H4 (cell line): ENCODE measurements at places on chromosomes 7 and 10. TPM values are rescaled to one million over a fixed set of nuclear protein-coding genes. Genes with fewer than 3 reads are reported as not detected.
A peak's percentile ranks its signal among the peaks of the same experiment; 100 is the strongest.

DNA sequence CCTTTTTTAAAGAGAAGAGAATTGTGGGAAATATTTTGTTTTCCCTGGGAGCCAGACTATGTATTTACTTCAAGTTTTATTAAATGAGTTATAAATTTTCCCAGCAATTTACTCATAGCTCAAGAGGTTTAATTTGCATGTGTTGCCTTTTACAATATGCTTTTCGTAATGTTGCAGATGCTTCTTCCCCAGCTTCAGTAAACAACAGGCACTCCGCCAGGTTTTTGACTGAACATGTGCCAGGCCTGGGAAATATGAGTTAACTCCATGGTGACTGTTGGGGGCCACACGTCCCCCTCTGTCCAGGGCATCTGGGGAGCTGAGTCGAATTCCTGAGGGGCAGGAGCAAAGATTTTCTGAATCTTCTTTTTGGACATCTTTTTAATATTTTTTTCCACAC lies 545.7 kb downstream of the LRMDA start:
- no peak for DNase-seq

- DNase-seq = no peak
Measured at GRCh38 chr10:65172249-65172648, 1651.0 kb downstream of the REEP3 start.

DNA sequence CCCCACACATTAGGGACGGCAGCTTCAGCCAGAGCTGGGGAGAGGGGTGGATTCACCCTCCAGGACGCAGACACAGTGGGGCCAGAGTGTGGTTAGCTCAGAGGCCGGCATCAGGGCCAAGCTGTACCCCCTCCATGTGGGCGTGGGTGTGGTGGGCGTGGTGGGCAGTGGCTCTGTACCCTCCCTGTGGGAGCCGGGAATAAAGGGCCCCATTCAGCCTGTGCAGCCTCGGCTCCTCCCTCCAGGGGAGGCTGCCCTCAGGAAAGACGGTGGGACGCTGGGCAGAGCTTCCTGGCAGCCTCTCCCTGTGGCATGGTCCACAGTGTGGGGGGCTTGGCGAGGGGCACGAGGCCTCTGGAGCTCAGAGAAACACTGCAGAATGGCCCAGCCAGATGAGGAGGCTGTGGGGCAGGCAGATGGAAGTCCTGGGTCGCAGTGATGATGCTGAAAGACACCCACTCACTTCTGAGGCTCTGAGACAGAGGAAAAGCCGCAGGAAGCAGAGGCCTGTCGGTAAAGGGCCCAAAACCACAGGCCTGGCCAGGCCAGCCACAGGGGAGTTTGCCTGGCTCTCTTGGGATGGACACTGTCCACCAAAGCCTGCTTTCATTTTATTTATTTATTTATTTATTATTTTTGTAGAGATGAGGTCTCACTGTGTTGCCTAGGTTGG lies 108.0 kb downstream of the SH3PXD2A start:
- no peak for DNase-seq

GRCh38 chr10:85849315-85849714 lies 517.3 kb downstream of the GRID1 start:
- DNase-seq = no peak

GRCh38 chr10:60280475-60280874 lies 109.2 kb downstream of the ANK3 start:
- no peak for DNase-seq

- DNase-seq = no peak
Measured at GRCh38 chr7:2566890-2567678, 8.3 kb downstream of the IQCE start.

DNA sequence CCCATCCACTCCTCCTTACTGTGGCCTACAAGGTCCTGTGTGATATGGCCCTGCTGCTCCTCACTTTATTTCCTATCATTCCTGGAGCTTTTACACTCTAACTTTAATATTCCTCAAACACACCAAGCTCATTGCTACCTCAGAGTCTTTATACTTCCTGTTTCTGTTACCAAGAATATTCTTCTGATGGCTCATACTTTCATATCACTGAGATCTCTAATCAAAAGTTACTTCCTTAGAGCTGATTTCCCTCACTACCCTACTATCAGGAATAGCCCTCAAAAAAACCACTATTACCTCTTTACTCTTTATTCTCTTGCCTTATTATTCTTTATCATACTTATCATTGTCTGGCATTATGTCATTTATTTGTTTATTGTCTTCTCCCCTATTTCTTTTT lies 5.8 kb upstream of the PPP3CB start:
- no peak for DNase-seq

GRCh38 chr10:103055105-103055504 lies 137.0 kb downstream of the CNNM2 start:
- no peak for DNase-seq

DNA sequence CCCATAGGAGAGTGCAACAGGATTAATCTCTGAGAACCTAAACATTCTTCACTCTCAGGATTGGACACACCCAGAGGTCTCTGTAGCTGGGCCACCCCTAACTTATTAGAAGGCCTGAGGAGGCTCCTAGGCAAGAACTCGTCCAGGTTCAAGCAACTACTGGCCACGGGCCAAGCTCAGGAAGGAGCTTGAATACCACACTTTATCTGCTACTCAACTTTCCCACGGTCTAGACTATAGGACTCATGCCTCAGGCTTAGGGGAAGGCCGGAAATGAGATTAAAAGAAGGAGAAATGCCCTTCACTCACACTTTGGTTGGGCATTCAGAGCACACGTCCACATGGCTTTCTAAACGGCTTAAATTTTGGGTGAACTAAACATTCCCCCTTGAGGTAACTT lies 142.8 kb upstream of the PHYHIPL start:
- no peak for DNase-seq

DNA sequence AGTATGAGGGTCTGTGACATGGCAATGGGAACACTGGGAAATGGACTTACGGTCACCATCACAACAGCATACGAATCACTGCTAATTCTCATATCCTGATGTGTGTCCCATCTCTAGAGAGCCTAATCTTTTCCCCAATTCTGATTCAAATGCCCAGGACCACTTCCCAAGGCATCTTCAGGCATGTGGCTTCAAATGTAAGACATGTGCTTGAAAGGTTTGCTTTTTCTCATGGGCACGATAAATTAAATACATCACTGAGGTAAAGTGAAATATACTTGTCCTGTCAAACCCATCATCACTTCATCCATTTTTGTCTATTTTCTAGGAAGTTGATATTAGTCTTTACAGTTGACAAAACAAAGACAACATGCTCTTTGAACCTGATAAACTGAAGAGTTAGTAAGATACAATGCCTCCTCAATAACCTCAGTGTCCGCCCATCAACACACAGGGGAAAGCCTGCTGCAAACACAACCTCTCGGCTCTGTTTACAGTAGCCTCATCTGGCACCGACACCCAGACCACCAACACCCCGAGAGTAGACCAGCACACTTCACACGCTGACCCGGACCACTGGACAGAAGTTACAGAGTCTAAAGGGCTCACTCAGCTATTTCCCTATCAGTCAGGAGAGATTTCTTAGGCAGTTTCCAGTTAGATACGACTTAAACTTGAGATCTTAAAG lies 24.8 kb downstream of the GRB10 start:
- DNase-seq = no peak

DNA sequence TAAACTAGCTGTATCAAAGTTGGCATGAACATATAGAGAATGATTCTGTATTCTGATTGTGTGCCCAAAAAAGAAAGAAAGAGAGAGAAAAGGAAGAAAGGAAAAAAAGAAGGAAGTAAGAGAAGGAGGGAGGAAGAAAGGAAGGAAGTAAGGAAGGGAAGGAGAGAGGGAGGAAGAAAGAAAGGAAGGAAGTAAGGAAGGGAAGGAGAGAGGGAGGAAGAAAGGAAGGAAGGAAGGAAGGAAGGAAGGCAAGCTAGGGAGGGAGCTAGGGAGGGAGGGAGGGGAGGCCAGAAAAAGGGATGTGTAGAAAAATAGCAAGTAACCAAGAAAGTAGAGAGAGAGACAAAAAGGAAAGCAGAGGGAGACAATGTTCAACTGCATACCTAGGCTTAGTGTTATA lies 60.7 kb upstream of the TARP start:
- no peak for DNase-seq

- DNase-seq = no peak
Measured at GRCh38 chr10:23139677-23140076, 44.3 kb downstream of the MSRB2 start.

GRCh38 chr10:128069351-128070051 lies 56.7 kb downstream of the MKI67 start:
- DNase-seq = peak; percentile 66

The MRLN gene
- total RNA-seq = not detected in 2 replicates

The XRCC2 gene
- 4.4 and 6.8 TPM in 2 replicates for total RNA-seq

The DUSP5 gene
- 5.4 and 10.5 TPM in 2 replicates for total RNA-seq

The CUBN gene
- 0.06 and 0.14 TPM in 2 replicates for total RNA-seq

The PHKG1 gene
- total RNA-seq = 0.17 TPM in 1 of 2 replicates, not detected in the other

The PLXNA4 gene
- total RNA-seq = 0.16 and 0.19 TPM in 2 replicates

The GATA3 gene
- total RNA-seq = 0.21 and 0.64 TPM in 2 replicates

The AOAH gene
- 27.9 and 29.3 TPM in 2 replicates for total RNA-seq

The GNGT1 gene
- not detected in 2 replicates for total RNA-seq

The NPFFR1 gene
- total RNA-seq = not detected in 2 replicates

The LRRC18 gene
- total RNA-seq = 0.06 TPM in 1 of 2 replicates, not detected in the other

The GIMAP6 gene
- total RNA-seq = 0.41 and 0.56 TPM in 2 replicates

The TMEM213 gene
- not detected in 2 replicates for total RNA-seq
